ENCODE measurements at places on chromosomes 2 and 18.

DNA sequence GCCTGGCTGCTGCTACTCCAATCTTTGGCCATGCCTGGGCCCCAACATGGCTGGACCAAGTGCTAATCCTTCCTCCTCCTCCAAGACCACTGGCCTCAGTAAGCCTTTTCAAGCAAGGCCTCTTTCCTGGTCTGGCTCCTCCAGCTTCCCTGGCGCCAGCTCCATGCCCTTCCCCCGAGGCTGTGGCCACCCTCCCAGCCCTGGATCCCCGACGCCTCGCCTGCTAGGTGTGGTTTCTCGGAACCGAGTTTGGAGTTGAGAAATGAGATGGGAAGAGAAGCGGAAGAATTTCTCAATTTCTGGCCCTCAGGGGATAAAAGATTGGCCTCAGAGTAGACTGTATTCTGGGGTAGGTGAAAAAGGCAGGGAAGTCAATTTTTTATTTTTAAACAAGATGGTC, 46.4 kb downstream of the ADCY3 start:
- DNase-seq = no peak

DNA sequence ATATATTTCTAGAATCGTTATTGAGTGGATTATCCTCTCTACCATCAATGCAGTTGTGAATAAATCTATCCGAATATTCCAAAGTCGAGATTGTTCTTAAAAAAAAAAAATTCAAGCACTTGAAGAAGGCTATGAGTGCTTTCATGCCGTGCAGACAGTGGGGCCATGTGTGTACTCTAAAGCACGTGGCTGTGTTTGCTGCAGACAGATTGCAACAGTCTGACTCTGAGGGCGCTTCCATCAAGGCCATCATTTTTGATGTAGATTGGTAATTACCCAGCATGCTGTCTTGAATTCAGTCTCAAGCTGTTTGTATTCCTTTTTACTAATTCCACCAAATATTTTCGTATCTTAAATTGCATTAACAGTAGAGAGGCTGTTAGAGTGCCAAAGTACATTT, 325.9 kb upstream of the LINC00305 start:
- no peak for DNase-seq

DNA sequence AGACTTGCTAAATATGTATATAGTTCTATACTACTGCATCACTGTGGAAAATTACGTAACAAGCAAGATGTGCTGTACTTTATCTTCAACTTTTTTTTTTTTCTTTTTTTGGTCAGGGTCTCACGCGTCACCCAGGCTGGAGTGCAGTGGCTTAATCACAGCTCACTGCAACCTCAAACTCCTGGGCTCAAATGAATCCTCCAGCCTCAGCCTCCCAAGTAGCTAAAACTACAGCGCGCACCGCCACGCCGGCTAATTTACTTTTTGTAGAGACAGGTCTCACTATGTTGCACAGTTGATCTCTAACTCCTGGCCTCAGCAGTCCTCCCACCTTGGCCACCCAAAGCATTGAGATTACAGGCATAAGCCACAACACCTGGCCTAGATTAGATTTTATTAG, 68.0 kb downstream of the COX7A2L start:
- DNase-seq = no peak

DNA sequence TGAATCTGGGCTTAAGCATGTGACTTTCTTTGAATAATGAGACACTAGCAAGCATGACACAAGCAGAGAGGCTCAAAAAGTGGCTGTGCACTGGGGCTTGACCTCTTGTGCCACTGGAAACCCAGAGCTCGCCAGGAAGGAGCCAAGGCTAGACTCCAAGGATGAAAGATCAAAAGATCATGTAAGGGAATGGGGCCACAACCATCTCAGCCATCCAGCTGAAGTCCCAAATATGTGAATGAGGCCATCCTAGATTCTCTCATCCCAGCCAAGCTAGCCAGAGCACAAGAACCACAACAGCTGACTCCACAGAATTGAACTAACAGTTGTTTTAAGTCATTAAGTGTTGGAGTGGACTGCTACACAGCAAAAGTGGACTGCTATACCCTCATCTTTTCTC, 288.1 kb downstream of the CCDC178 start:
- DNase-seq = no peak

- DNase-seq = no peak
Observed at GRCh38 chr2:214482728-214483127, 71.9 kb downstream of the VWC2L start.

DNA sequence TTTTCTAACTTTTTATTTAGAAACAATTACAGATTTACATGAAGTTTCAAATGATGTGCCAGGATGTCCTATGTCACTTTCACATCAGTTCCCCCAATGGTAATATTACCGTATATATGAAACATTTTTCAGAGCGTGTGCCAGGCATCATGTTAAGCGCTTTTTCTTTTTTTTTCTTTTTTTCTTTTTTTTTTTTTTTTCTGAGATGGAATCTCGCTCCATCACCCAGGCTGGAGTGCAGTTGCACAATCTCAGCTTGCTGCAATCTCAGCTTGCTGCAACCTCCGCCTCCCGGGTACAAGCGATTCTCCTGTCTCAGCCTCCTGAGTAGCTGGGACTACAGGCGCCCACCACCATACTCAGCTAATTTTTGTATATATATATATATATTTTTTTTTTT, 5.6 kb upstream of the PPP4R1 start:
- no peak for DNase-seq
